ENCODE measurements at places on chromosomes 5 and 9.

DNA sequence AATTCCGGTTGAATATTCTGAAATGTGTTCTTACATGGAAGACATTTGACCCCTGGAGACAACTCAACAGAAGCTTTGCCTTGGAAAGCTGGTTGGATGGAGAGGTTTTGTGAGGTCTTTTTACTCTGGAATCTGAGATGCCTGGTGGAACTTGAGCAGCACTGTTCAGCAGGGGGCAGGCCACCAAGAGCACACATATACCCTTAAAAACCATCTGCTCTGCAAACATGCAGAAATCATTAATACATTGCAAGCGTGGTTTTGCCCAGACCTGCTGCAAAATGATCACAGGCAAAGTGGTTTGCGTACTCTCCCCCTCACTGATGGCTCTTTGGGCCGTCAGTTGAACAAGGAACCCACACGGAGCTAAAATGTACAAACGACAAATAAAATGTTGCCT is 32.8 kb upstream of the DAP start:
- no peak for DNase-seq

GRCh38 chr9:126439402-126439765 is 112.8 kb downstream of the MVB12B start:
- no peak for DNase-seq

GRCh38 chr5:23727271-23727670 is 219.9 kb downstream of the PRDM9 start:
- no peak for DNase-seq

DNA sequence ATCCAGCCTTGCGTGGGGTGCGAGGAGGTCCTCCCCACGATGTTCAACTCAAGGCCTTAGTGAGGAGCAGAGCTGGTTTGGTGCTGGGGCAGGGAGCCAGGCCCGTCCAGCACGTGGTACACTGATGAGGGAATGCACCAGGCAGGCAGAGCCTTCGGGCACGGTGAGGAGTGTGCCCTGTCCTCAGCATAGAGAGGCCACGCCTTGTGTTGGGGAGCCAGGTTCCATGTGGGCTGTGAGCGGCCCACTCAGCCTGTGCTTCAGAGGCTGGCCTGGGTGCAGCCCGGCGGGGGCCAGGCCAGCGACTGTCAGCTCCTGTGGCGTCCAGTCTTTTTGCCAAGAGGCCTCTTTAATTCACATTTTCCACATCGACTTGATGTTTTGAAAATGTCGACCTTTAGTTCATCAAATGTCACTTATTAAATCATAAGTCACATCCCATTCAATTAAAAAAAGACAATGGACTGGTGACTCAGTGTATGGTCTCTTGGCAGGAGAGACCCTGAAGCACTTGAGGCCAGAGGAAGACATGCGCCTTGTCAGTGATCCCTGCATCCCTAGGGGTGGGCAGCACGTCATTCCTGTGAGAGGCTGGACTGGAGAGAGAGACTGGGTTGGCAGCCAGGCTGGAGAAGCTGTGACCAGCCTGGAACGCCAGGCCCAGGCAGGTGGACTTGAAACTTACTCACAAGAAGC is 21.7 kb downstream of the ERGIC1 start:
- no peak for DNase-seq

DNA sequence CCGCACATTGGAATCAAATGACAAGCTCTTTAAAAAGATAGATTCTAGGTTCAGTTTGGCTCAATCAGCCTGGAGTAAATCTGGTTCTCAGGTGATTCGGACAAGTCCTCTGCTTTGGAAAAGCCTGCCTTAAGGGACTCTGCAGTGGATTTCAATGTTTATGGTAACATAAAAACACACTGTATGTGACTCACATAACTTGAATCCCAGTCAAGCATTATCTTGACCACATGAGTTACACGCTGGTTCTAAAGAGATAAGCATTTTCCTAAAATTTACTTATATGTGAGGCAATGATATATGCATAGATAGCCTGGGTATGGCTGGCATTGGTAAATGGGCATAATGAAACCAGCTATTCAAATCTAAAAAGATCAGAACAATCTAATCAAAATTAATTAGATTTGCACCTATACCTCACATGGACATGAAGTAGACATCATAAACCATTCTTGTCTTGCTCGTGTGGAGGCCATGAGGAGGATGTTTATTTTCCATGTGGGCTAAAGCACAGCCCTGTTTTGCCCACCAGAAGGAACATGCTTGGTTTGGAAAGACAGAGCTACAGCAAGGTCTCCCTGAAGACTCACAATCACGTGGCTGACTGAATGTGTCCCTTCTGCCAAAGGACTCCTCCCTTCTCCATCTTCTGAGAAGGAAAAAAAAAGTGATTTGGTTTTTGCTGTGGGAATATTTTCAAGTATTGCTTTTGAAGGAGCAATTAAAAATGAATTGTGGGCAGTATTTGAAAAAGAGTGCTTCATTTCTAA is 351.7 kb downstream of the DIRAS2 start:
- no peak for DNase-seq

DNA sequence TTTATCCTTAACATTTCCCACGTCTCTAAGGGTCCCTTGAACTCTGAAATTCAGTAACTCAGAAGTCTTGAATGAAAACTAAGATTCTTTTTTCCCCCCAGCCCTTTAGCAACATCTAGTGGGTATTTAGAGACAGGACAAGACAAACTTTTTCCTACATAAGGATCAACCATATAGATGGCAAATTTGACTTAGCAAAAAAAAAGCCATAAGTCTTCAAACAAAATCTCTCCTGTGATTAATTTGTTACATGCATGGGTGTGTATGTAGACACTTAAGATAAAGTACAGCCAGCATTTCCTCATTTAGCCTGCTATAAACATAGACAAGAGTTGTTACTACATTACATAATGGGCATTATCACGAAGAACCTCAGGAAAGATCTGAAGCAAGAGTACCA is 29.1 kb upstream of the ANKRD31 start:
- DNase-seq, result no peak

DNA sequence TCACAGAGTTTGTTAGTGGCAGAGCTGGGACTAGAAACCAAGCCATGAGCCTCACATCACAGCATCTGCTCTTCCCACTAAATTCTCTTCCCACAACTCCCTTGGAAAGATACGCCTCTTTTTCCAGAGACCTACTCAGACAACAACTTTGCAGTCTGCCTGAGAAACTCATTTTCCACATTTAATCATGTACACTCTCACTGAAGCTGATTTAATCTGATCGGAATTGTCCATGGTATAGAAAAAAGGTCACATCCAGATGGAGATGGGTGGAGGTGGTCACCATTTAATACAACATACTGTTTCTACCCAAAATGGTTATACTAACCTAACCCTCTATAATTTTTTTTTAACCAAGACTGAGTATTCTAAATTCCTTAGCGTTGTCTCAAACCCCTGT is 366.2 kb downstream of the ENC1 start:
- DNase-seq, result no peak

DNA sequence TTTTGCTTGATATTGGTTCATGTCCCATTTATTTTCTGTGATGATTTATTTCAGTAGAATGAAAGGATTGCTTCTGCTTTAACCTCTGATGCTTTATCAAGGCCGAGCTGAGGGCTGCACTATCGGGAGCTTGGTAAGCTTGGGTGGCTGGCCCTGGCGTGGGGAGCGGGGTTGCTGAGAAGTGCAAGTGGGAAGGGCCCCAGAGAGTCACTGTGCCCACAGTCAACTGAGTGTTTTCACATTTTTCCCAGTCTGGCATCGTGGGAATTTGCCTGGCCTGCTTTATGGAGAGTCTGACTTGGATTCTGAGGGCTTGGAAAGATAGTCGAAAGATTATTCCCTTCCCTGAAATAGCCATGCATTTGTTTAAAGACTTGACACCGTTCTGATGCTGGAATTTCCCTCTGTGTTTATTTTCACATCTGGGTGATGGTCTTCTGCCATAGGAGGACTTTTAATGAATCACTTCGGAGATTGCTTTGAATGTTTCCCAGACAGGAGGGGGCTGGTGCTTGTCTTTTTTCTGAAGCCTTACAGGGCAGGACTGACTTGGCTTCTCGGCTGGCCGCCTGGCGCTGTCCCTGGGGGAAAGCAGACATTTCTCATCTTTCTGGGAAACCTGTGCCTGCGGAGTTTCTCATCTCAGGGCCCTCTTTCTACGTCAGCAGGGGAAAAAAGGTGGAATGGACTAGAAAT is 139.0 kb downstream of the BOD1 start:
- DNase-seq, result no peak

GRCh38 chr5:89457411-89458331 is 574.7 kb upstream of the MEF2C start:
- DNase-seq, result no peak

DNA sequence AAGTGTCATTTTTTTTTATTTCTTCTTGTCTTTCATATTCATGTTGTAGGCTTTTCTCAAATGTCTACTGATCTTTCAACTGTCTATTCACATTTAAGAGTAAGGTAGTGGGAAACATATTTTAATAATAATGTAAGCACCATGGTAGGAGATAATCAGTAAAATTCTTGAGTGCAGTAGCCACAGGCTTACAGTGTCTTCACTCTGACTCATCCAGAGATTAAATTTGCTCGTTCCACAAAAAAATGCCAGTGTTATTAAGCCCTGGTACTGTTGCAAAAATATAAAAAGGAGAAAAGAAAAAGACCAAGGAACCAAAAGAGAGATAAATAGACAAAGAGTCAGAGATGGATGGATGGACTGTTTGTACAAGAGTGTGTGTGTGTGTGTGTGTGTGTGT is 43.0 kb downstream of the PARP8 start:
- DNase-seq, result no peak

DNA sequence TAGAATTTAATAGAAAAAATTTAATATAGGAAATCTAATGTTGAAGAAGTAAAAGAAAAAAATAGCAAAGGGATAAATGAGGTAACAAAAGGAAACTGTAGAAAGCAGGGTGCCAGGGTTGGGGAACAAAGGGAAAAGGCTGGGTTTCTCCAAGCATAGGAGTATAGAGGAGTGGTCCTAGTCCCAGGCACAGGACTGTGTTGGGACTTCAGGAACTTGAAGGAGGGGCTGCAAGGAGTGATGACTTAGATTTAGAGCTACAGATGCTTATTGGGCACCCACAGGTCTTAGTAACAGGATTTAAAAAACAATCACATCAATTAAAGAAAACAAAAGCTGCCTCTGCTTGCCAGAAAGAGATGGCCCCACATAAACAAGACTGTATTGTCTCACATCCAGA is 396.5 kb upstream of the TNC start:
- DNase-seq, result no peak

GRCh38 chr5:67061511-67061910 is 135.1 kb downstream of the CD180 start:
- DNase-seq, result no peak

DNA sequence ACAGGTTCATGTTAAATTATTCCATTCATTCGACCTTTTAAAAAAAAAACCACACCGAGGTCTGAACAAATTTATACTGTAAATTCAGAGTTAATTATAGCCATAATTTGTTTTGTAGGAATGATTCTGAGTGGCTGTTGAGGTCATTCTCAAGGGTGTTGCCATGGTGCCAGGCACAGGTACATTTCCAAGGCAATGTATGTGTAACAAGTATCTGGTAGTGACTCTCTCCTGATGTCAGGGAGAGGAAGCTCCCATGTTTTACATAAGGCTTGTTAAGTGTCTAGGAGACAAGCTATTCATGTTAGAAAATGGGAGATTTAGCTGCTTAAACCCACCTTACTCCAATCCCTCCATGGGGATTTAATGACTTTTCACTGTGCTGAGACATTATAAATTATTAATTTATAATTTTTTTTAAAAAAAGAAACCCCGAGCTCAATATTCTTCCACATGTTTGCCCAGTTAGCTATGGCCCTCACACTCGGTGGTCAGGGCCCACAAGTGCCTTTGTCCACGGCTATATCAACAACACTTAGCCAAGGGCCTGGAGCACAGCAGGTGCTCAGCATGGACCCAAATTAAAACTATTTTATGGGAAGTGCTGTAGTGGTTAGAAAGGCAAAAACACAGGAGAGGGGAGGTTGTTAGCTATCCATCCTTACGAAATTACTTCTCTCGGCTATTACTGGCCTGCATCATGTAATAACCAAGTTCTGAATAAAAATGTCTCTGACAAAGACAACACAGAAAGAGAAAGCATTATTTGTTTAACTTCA is 154.6 kb upstream of the GNA14 start:
- no peak for DNase-seq

GRCh38 chr9:23630488-23630887 is 195.6 kb downstream of the ELAVL2 start:
- DNase-seq, result no peak

- no peak for DNase-seq
These were observed 39.7 kb downstream of the PTCD2 start for GRCh38 chr5:72359886-72360285.

DNA sequence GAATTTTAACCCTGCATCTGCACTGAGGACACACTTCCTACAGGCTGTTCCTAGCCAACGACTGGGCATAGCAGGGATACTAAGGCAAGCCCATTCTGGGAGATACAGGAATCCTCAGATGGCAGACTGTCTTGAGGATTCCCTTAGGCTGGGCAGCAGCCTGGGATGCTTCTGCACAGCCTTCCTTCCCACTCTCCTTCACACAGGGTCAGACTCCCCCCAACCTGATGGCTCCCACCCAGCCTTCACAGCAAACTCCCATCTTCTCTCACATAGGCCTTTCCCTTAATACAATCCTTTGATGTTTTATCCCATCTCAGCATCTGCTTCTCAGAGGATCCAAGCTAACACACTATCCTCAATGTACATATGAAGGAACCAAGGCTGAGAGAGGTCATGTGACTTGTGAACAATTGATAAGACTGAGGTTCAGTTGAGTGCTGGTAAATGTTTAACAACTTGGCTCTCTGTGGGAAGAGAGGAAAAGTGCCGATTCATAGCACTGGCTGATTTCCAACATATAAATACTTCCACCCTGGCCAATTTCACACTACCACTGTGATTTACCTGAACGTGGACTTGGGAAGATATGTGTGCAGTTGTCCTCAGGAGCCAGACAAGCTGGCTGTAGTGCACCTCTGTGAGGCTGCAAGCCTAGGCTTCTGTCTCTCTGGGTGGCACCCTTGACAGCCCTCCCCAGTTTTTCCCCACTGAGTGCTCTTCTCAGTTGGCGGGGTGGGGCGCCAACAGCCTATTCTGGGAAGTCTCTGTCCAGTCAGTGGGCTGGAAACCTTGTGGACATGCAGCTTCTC is 120.2 kb upstream of the TRIM32 start:
- no peak for DNase-seq

GRCh38 chr5:151036556-151036955 is 16.2 kb downstream of the GPX3 start:
- DNase-seq, result no peak

GRCh38 chr5:82885627-82886389 is 191.4 kb downstream of the TMEM167A start:
- no peak for DNase-seq

GRCh38 chr5:127203818-127204217 is 86.8 kb upstream of the MEGF10 start:
- no peak for DNase-seq

DNA sequence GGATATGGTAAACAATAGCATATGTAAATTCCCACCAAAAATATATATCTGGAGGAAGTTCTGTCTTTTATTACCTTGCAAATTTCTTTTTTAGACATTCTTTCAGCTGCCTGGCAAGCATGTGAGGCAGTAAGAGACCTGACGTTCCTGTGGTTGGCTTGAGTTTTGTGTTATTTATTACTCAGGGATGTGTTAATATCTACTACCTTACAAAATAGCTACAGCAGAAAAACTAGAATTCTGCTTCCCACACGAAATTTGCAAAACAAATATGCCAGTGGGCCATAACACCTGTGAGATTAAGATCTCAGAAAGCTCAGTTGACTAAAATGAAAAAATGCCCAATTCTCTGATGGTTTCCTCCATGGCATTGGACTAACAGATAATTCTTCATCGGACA is 274.2 kb downstream of the TMEM167A start:
- DNase-seq, result no peak
